ENCODE measurements at places on chromosomes 6 and 20. TPM values are rescaled to one million over a fixed set of nuclear protein-coding genes. Genes with fewer than 3 reads are reported as not detected.

GRCh38 chr20:3081641-3082040, 2.9 kb downstream of the AVP start:
- H3K27ac ChIP-seq, result no peak overlapping the region
- peaks cover 48% of the 10 kb centered on the region for H3K27me3 ChIP-seq
- H3K4me3 ChIP-seq, result peak overlapping the region; percentile 78
- H3K36me3 ChIP-seq, result no peaks in the 10 kb centered on the region

DNA sequence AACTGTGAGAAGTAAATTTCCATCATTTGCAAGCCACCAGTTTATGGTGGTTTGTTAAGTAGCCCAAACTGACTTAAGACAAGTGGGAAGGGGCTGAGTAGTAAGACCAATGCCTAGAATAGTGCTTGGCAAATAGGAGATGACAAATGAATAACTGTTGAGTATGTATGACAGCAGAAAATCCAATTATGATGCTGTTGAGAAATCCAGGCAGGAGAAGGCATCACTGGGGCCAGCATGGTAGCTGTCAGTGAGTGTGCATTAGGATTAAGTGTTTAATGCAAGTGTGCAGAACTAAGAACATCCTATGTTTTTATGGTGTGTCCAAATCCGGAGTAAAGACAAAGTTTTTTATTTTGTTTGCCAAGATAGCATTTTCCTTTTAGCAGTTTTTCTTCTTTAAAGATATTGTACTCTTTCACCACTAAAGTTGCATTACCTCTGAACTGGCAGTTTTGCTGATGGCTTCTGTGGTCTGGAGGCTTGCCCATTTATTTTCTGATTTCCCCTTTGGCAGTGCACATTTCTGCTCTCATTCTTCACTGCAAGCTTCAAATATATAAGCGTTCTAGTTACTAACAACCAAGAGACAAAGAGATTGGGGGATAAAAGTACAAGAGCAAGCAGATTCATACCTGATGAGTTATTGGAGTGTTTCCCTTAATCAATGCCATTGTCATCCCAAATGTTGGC, 289.7 kb downstream of the KCNQ5 start:
- H3K27me3 ChIP-seq, result no peaks in the 10 kb centered on the region
- no peak overlapping the region for H3K27ac ChIP-seq
- no peak for DNase-seq
- H3K36me3 ChIP-seq, result peaks cover 1% of the 10 kb centered on the region

DNA sequence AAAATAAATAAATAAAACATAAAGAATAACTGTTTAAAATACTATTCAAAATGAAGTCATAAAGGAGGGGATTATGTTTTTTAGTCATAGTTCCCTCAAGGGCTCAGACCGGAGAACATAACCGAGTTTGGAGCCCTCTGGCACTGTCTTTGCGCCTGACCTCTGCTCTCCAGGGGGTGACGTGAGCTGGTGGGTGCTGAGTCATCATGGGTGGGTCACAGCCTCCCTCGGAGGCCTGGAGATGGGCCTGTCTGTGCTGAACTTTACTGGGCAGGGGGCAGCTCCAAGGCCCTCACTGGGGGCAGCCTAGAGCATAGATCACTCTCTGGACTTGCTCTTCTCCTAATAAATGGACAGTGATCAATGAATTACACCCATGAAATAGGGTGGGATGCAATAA, 3.1 kb upstream of the MAVS start:
- no peak for DNase-seq
- no peak overlapping the region for H3K4me3 ChIP-seq
- no peak overlapping the region for H3K27ac ChIP-seq
- H3K36me3 ChIP-seq, result no peaks in the 10 kb centered on the region

- no peak overlapping the region for H3K4me3 ChIP-seq
- no peak for DNase-seq
Measured at GRCh38 chr6:70616728-70617260, 50.1 kb downstream of the SDHAF4 start.

GRCh38 chr20:17782768-17783167, 83.0 kb downstream of the BANF2 start:
- no peak overlapping the region for H3K27ac ChIP-seq
- DNase-seq, result no peak
- H3K4me1 ChIP-seq, result no peaks in the 10 kb centered on the region

GRCh38 chr20:37298190-37298939, 8.9 kb downstream of the MANBAL start:
- no peak for DNase-seq
- H3K27ac ChIP-seq, result no peak overlapping the region
- no peak overlapping the region for H3K4me3 ChIP-seq
- peaks cover 37% of the 10 kb centered on the region for H3K4me1 ChIP-seq
- H3K27me3 ChIP-seq, result no peaks in the 10 kb centered on the region

The FAM162B gene
- not detected for total RNA-seq

The POM121L2 gene
- total RNA-seq, result not detected

The BPIFB1 gene
- not detected for total RNA-seq

The PPP1R3G gene
- total RNA-seq, result not detected
